ENCODE measurements at places on chromosomes 5 and 9.

DNA sequence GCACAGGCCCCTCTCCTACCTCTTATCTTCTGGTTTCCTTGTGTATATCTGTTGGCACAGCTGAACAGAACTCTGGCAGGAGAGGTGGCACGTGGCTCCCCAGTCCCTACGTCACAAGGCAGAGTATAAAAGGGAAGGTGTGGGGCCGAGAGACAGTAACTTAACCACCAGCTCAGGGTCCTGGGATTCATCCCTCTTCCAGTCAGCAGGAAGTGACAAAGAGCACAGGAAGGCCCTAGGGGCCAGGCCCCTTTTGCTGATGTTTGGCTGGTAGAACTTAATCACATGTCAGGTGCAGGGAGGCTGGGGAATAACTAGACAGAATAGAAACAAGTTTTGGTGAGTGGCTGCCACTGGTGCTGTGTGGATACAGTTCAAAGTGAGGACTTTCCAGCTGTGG is 4.5 kb upstream of the ICE1 start:
- no peak for DNase-seq

- no peak for DNase-seq
These were observed 5.0 kb downstream of the PAEP start for GRCh38 chr9:135566552-135566951.

- DNase-seq, result no peak
These were observed 37.3 kb downstream of the SPIN1 start for GRCh38 chr9:88425538-88425950.

GRCh38 chr5:45038366-45038987 is 229.7 kb downstream of the MRPS30 start:
- no peak for DNase-seq

DNA sequence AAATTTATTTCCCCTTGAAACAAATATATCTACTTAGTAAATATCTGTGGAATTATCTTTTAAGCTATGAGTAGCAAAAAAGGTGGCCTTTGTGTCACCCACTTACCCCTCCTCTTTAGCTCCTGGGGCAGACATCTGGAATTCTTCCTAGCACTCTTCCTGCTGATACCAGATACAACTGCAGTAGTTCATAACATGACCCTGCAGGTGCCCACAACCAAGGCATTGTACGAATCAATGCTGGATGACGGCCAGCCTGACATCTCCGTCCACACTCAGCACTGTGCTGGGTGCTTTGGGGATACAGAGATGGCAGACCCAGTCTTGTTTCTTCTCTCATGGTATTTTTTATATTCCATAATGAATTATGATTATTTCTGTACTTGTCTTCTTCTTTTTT is 152.3 kb downstream of the GOLPH3 start:
- DNase-seq, result no peak

DNA sequence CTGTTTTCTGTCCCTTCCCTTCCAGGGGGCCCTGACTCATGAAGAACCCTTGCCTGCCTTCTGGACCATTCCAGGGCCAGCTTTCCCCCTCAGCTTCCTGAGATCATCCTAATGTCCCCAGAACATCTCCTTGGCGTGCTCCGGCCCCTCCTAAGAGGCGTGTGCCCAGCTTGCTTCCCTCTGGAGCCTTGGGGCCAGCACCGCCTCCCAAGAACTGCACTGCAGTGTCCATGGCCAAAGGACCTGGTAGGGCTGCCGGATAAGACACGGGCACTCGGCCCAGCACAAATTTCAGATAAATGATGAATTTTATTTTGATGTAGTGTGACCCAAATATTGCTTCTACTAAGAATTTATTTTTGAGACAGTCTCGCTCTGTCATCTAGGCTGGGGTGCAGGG is 20.7 kb upstream of the SLC12A7 start:
- no peak for DNase-seq

- no peak for DNase-seq
These were observed 73.7 kb downstream of the ZNF366 start for GRCh38 chr5:72433522-72433921.

GRCh38 chr9:35954942-35955546 is 2.9 kb downstream of the OR2S2 start:
- no peak for DNase-seq

DNA sequence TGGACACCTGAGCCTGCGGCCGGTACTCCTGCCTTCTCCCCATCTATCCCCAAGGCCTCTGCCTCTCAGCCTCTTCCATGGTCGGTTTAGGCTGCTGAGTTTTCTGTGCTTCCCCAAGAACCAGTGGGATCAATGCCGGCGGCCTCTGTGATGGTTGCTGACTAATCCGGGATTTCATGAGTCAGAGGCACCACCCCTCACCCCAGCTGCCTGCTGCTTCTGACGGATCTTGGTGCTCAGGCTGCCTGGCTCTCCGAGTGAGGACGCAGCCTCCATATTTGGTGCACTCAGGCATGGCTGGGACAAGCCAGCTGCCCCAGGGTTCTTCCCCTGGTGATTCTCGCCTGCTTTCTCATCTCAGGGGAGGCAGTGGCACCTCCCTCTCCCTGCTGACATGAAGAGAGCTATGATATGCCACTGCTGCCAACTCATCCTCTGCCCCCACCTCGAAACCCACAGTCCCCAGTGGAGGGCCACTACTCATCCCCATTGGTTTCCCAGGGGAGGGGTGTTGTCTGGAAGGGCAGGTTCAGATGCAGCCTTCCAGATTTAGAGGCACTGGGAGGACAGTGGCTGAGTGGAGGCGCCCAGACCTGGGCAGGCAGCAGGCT is 3.3 kb upstream of the MAN1B1 start:
- no peak for DNase-seq

GRCh38 chr5:124743602-124744169 is 2.8 kb downstream of the ZNF608 start:
- no peak for DNase-seq

DNA sequence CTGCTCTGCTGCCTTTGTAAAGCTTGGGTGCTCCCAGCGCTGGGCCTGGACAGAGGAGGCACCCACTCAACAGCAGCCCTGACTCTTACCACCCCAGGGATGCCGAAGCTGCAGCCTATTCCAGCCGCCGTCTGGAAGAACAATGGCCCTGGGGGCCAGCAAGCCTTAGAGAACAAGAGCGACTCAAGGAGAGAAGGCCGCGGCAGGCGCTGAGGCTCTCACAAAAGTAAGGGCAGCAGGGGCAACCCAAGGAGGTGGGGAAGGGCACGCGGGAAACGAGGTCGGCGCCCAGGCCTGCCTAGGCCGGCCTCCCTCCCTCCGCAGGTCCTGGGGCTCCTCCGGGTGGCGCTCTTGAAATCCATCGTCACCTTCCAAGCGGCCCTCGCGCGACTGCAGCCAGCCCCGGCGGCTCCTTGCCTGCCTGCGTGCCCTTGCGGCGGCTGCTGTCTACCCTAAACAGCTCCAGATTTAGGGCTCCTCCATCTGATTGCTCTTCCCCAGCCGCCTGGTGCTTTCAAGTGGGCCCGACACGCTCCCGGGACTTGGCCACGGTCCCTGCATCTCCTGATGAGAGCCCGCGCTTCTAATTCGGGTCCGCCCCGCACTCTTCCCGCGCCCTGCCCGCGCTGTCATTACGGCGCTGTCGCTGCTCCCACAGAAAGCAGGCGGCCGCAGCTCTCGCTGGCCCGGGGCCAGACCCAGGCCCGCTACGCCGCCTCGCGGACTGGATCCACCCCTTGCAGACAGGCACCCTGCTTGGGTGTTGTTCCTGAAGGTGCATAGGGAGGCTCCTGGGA is 213.3 kb downstream of the SEMA6A start:
- no peak for DNase-seq

DNA sequence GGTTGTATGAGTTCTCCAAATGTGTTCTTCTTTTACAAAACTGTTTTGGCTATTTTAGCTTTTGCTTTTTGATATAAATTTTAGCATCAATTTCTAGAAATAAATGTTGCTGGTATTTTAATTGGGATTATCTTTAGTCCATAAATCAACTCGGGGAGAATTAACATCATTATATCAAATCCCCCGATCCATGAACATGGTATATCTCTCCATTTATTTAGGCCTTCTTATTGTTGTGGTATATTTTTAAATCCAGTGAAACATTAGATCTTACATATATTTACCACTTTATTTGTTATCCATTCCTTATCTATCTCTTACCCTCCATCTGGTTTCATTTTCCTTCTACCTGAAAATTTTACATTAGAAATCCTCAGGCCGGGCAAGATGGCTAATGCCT is 7.3 kb upstream of the CDKN2AIPNL start:
- DNase-seq, result no peak

DNA sequence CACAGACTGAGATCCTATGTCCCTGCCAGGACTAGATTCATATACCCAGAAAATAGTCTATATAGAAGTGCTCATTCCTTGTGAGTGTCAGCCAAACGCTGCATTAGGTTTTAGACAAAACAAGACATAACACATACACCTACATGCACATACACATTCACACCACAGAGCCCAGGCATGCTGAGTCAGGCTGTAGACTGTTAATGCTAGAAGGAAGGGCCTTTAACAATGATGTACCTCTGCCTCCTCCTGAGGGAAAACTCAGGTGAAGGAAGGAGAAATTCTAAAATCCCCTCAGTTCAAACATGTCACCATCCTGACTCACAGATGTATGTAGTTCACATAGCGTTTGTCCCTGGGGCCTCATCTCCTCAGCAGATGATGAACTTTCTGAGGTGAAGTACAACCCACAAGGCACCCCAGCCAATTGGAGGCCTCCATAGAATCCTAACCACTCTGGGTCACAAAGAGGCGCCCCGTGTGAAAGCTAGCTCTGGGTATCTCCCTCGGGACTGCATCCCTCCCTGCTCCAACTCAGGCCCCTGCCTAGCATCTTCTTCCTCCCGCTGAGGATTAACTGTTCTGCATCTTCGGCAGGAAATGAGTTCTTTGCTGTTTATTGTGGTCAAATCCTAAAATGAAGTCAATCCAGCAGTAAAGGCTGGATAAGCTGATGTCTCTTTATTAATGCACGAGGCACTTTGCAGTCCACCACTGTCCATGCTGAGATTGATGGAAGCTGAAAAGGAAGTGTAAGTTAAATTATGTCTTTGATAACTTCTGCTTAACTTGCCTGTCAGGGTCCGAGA is 40.8 kb upstream of the FSTL4 start:
- DNase-seq, result no peak

GRCh38 chr5:57696825-57697570 is 214.4 kb upstream of the ACTBL2 start:
- DNase-seq, result no peak

DNA sequence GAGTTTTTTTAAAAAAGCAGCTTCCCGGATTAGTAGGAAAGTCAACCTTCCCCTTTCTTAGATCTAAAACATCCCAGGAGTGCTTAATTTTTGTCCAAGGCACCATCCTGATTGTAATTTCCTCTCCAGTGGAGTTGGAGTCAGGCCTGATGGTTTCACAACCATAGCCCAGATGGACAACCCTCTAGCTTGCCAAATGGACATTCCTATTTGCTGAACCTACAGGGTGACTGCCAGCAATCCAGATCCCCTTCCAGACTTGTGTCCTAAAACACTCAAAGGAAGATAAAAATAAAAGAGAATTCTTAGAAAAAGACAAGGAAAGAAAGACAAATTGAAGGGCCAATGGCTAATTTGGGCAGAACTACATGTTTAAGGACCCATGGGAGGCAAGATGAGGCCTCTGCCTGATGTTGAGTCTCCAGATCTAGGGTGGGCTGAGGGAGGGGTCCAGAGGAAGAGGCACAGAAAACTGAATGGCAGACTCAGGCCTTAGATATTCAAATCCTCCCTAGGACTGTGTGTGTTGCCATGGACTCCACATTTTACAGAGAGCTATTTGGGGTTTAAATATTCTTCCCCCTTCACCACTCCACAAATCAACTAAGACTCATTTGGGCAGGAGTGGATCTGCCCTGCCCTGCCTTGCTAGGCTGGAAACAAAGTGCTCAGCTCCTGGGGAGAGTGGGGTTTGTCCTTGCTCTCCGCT is 38.5 kb upstream of the SLC44A1 start:
- DNase-seq, result no peak

DNA sequence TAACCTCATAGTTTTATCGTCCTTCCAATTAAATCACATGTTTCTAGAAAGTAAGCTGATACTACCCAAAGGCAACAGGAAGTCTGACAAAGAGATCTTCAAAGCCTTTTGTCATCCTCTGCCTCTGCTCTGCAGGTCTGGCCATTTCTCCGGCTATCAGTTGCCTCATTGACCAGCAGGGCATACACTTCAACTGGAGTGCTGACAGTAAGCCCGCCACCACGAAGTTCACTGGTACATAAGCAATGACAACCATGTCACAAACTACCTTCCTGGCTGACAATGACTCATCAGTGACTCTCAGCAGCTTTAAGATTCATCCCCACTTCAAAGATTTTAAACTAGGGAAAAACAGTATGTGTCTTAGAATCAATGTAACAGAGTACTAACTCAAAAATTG is 20.6 kb downstream of the SPTLC1 start:
- no peak for DNase-seq

- no peak for DNase-seq
These were observed 1310.8 kb upstream of the WWC1 start for GRCh38 chr5:166980666-166981065.

DNA sequence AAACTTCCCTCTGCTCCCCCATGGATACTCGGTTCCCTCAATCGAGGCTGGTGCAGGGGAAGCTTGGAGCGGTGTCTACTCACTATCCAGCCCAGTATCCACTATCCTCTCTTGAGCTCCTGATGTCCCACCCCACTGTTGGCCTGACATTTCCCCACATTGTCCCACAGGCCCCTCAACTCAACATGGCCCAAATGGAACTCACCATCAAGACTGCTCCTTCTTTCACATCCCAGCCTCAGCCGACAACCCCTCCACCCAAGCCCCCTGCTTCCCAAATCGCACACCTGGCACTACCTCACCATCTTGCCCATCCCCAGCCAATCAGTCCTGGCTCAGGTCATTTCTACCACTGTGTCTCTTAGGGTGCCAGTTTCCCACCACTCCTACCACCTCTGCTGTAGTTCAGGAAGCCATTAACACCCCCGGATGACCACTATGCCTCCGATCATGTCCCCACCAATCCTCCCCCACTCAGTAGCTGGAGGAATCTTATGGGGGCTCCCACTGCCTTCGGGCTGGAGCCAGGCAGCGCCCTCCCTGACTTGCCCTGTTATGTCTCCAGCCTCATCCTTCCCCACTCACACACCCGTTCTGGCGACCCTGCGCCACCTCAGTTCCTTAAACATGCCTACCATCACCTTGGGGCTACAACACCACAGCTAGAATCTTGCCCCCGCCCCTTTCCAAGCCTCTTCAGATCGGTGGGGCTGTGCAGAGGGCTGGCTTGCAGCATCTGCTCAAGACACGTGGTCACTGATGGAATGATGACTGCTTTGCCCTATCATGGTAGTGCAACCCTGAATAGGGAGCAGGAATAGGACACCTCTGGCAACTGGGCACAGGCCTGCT is 273.6 kb downstream of the FSTL4 start:
- DNase-seq, result no peak

GRCh38 chr5:139807647-139808030 is 12.0 kb downstream of the PSD2 start:
- no peak for DNase-seq

DNA sequence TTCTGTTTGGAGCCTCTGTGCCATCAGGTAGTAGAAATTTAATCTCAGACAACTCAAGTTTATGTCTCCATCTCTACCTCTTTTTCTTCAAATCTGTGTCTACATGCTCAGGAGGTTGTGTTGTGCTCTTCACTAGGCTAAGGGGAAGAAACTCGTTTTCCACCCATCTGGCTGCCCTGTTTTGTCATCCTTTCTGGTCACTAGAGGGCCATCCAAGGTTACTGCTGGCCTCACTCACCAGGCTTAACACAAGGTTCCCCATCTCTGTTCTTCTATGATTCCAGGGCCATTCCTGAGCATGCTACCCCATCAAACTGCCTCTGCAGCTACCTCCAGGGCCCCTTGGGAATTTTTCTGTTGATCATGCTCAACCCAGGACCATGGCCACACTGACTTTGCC is 213.3 kb upstream of the FBXL7 start:
- no peak for DNase-seq

GRCh38 chr5:172436078-172436878 is 18.0 kb downstream of the SH3PXD2B start:
- DNase-seq, result no peak

- DNase-seq, result no peak
These were observed 72.0 kb downstream of the FAM78A start for GRCh38 chr9:131204285-131204684.
